ENCODE measurements at places on chromosomes 4 and X. TPM values are rescaled to one million over a fixed set of nuclear protein-coding genes. Genes with fewer than 3 reads are reported as not detected.

GRCh38 chr4:21728304-21728703 is 220.3 kb downstream of the KCNIP4 start:
- no peak for DNase-seq

GRCh38 chr4:187075514-187075913 is 351.9 kb upstream of the FAT1 start:
- DNase-seq, result no peak

- DNase-seq, result no peak
Observed at GRCh38 chr4:137446071-137446470, 86.2 kb downstream of the PCDH18 start.

DNA sequence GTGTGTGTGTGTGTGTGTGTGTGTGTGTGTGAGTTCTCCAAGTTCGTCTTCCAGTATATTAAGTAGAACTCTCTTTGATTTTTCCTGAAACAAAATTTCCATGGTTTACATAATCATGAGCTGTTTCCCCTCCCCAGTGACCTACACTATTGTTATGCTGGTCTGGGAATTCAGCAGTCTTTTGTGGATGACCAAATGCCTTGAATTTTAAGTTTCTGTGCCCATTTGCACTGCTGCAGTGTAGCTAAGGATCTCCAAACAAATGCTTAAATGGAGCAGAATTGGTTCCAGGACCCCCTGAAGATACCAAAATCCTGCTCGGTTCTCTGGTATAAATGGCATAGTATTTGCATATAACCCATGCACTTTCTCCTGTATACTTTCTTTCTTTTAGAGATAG is 77.2 kb upstream of the SLC34A2 start:
- DNase-seq, result no peak

GRCh38 chrX:136157187-136157586 is 9.9 kb downstream of the FHL1 start:
- DNase-seq, result no peak

DNA sequence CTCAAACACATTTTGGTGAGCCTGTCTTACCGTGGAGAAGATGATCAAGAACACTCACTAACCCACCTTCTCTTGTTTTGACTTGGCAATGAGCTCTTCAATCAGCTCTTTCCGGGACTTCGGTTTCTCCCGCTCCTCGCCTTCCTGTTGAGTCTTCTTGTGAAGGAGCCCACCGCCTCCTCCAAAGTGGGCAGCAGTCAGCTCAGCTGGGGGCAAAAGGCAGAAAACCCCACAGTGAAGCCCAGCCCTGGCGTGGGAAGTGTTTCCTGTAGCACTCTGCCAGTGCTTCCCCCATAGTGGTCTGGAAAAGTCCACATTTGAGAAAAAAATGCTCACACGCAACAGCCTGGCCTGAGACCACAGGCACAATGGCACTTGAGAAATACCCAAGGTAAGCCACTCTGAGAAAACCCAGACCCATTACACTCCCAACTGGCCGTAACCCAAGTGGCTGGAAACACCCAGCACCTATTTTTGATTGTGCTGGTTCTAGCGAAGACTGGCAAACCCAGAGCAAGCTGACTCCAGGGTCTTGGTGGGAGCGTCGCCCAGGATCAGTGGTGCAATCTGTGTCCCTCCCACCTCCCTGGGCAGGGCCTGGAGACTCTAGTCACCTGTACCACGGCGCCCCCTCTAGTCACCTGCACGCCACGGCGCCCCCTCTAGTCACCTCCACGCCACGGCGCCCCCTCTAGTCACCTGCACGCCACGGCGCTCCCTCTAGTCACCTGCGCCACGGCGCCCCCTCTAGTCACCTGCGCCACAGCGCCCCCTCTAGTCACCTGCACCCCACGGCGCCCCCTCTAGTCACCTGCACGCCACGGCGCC is 8.6 kb downstream of the NOP14 start:
- no peak for DNase-seq

GRCh38 chr4:48203819-48204218 is 65.8 kb downstream of the TEC start:
- no peak for DNase-seq

DNA sequence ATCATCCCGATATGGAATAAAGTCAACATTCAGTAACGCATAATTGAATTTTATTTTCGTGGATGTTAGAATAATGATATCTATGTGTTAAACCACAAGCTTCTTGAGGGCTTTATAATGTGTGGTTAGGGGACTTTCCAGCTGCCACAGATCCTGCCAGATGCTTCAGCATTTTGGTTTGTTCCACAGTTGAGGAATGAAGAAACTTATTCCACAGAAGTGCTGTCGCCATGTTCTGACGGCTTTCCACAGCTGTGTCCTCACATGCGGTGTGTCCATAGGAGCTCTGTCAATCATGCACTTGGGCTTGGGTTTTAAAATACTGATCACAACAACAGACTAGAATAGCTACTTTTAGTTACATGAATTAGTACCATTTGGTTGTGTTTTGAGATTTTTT is 411.9 kb downstream of the TRIML1 start:
- no peak for DNase-seq

ARMCX6 gene
- total RNA-seq, result 23.4 TPM

SPANXN3 gene
- not detected for total RNA-seq

PDHA1 gene
- 51.7 TPM for total RNA-seq

OTUD6A gene
- total RNA-seq, result not detected

F9 gene
- total RNA-seq, result not detected

Measured in sigmoid colon (tissue), 7 donors.